ENCODE measurements at places on chromosomes 16 and 17.

- no peak for DNase-seq
Measured at GRCh38 chr16:65773301-65773874, 593.1 kb upstream of the CDH5 start.

GRCh38 chr17:16150251-16150856 is 65.0 kb downstream of the NCOR1 start:
- DNase-seq = peak; percentile 72

GRCh38 chr16:21996923-21997696 is 3.8 kb downstream of the PDZD9 start:
- DNase-seq = no peak

DNA sequence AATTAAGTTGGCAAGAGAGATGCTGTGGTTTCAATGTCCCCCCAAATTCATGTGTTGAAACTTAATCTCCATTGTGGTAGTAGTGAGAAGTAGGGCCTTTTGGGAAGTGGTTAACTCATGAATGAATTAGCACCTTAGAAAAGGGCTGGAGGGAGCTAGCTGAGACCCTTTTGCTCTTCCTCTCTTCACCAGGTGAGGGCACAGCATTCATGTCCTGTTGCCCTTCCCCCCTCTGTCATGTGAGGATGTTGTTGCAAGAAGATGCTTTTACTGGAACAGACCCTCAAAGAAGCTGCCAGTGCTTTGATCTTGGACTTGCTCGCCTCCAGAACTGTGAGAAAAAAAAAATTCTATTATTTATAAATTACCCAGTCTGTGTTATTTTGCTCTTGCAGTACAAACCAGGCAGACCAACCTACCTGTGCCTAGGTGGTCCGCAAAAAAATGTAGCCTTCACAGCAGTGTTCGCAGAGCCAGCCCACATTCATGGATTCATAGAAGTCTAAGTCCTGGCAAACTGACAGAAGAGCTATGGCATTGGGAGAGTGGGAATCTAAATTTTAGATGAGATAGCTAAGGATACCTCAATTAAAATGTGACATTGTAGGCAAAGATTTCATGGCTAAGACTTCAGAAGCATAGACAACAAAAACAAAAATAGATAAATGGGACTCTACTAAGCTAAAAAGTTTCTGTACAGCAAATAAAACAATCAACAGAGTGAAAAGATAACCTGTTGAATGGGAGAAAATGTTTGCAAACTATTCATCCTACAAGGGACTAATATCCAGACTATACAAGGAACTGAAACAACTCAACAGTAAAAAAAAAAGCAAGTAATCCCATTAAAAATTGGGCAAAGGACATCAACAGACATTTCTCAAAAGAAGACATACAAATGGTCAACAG is 32.0 kb upstream of the ABCA5 start:
- no peak for DNase-seq

DNA sequence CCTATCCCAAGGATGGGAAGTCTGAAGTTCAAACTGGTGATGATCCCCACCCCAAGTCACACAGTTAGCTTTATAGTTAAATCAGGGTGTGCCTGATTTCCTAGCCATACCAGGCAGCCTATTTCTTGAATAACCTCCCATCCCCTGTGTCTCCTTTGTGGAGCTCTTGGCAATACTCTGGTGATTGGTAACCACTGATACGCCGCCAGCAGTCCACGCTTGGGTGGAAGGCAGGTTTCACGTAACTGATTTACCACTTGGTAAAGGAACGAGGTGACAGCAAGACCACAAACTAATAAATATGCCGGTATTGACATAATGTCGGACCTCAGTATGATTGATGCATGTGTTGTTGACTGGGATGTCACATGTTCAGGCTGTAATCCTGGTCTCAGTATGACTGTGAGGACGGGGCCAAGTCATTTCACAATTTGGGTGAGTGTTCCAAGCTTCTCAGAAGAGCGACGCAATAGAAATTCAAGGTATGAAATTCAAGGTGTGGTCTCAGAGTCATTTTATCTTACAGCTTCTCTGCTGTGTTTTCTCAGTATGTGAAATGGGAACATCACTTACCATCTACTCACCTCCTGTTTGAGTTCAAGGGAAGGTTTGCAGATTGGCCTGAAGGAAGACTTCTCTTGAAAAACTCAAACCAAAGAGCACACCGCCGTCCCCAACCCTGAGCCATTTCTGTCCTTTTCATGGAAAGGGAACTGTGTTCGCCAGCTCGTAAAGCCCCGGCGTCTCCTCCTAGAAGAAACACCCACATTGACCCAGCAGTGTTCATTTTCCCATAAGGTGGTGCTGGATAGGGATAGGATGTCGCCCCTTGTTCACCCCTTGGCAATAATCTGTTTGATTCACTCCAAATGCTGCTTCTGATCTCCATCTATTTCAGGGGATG is 678.9 kb downstream of the WWOX start:
- no peak for DNase-seq

DNA sequence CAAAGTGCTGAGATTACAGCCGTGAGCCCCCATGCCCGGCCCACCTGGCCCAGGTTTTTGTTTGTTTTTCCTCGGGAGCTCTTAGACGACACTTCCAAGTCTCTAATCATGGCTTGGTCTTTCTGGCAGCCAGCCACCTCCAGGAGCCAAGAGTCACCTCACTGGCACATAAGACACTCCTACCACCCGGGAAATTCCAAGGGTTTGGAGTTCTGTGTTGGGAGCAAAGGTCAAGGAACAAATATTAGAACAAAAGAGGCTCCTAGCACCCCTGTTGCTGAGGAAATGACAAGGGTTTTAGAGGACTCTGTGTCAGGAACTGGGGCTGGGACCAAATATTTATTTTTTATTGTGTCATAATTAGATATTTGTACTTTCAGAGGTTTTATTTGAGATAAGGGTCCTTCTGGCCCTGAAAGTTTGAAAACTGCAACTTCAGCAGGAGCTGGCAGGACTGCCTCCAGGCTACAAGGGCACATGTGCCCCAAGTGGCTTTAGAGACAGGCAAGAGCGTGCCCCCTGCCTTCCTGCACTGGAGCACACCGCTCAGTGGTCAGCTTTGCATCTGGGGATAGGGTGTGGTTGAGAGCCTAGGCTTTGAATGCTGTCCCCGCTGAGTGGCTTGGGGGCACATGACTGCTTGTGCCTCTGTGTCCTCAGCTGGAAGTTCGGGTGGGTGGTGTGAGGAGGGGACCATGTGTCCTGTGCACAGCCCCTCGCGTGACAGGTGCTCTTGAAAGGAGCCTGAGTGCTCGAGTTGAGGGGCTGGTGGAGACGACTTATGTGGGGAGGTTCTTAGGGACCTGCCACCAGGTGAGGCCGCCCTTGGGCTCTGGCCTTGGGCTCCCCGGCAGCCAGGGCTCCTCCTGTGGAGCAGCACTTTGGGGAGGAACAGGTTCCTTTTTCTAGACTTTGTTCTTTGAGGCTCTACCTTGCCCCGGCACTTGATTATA is 29.7 kb downstream of the MGRN1 start:
- DNase-seq = no peak

DNA sequence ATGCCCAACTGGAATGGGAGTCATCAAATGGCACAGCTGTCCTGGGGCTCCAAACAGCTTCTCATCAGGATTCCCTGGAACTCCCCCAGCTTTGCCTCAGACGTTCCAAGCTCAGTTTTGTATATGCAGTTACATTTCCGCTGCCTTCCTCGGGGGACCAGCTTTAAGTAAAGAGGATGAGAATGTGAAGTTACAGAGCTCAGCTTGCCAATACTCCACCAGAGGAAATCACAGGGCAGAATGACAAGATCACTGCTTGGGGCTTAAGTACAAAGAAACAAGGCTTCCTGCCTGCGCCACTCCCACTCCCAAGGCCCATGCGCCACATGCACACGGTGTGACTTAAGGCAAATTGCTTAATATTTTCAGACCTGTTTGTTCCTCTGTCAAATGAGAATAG is 272.4 kb upstream of the CDH11 start:
- DNase-seq = peak; percentile 20

- peak; percentile 63 for DNase-seq
Measured at GRCh38 chr17:56593646-56594319, at the start of gene NOG. Gene NOG, plus strand, starts transcription at chr17:56593699. Its CDS starts 525 bp downstream, at chr17:56594224.

DNA sequence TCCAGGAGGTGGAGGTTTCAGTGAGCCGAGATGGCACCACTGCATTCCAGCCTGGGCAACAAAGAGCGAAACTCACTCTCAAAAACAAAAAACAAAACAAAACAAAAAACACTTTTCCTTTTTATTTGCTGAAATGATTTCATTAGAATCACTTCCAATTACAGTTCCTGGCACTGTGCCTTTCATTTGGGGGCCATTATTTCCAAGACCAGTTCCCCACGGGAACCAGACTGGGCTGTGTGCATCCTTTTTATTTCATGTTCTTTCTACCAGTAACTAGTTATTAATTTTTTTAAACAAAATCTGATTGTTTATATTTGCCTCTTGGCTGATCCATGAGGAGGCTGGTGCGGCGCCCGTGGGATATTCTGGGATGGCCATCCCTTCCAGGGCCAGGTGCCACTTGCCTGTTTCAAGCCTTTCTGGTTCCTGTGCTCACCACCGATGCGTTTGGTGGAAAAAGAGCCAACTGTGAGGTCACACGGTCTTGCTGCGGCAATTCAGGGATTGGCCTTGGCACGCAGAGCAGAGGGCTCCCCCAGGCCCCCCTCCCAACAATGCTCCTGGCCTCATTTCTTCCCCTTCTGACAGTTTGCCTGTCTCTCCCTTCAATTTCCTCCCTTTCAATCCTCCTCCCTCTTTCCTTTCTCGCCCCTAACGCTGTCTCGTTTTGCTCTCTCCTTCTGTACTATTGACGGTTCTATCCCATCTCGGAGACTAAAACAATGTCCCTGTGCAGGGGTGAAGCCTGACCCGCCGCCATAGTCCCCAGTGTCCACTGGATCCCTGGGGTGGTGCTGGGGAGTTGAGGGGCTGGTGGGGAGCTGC is 13.4 kb downstream of the UBALD1 start:
- no peak for DNase-seq

DNA sequence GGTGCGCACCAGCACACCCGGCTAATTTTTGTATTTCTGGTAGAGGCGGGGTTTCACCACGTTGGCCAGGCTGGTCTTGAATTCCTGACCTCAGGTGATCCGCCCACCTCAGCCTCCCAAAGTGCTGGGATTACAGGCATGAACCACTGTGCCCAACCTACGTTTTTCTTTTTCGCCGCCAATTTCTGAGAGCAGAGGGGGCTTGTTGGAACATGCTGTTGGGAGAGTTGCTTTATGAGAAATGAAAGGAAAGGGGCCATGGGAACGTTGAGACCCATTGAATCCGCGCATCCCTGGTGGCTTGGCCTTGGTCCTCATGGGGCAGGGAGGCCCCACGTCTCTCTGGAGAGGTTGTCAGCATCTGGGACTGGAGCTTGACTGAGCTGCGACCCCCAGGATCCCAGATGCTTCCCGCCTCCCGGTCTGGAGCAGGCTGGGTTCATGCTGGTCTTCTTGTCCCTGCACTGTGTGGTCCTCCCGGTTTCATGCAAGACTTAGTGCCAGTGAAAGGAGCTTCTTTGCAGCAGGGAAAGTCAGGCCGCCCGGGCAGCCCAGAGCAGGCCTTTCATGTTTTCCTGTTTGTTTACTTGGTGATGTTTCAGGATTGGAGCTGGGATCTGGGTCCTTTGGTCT is 22.8 kb downstream of the CRISPLD2 start:
- no peak for DNase-seq

DNA sequence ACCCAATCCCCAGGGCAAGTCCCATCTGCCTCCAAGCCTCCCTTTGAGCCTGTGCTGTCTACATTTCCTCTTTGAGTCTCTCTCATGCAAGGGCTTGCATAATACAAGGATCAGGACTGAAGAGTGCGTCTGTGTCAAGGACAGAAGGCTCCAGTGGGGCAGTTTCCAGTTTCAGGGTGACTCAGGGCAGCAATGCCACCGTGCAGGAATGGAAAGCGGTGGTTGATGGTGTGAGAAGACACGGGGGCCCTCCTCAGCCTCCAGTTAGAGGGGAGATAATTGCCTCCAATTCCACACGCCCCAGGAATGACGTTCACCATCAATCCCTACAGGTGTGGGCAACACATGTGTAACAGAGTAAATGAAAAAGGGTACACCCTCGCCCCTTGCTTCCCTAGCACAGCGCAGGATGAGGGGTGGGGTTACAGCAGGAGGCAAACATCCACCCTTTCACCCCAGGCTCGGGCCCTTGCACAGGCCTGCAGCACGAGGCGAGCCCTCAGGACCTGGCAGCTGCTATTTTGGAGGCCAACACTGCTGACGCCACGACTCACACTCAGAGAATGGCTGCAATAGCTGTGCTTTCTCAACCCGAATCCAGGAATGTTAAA is 24.8 kb upstream of the SLC25A19 start:
- no peak for DNase-seq

- DNase-seq = no peak
Measured at GRCh38 chr16:86046026-86046425, 147.1 kb downstream of the IRF8 start.

DNA sequence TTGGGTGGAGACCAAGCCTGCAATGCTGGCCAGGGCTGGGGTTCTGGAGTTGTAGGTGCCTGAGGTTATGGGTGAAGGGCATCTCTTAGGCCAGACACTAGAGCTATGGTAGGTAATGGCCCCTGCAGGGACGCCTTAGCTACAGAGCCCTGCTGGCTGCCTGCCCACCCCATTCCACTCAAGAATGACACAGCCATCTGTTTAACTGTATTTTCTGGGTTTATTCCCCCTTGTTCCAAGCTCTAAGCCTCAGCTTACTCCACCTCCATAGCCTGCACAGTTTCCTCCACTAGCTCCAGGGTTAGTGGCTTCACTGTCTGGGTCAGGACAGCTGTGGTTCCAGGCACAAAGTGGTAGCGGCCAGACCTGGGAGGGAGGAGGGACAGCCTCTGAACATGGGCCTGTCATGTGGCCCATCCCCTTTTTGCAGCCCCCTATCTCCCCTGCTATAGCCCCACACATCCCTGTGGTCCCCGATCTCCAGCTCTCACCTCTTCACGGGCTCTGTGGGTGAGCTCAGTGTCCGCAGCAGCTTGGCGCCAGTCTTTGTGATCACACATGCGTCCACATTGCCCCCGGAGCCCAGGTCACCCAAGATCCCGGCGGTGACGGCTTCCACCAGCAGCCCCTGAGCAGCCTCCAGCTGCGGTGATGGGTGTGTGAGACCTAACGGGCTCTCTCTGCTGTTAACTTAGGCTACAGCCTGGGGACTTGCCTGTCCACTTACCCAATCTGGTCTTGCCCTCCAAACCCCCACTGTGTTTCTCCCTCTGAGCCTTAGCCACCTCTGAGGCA is 2.1 kb downstream of the PSMB10 start:
- DNase-seq = no peak

GRCh38 chr16:27229891-27230470 is 26.7 kb downstream of the KDM8 start:
- DNase-seq = no peak
